ENCODE measurements at places on chromosomes 6 and 20.

GRCh38 chr20:38152621-38153221 is 12.3 kb downstream of the TGM2 start:
- DNase-seq, result no peak

GRCh38 chr20:38032585-38033329 is 499 bp downstream of the TTI1 start:
- DNase-seq, result no peak

DNA sequence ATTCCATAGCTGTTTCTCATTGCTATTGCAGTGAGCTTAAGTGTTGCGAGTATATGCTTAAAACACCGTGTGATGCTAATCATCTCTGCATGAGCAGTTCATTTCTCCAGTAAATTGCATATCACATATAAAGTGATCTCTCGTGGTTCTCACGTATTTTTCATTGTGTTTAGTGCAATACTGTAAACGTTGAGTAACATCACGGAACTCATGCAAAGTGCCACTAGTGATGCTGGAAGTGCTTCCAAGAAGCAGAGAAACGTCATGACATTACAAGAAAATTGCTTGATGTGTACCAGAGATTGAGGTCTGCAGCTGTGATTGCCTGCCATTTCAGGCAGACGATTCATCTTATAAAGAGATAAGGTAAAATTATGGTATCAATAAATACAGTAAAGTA is 830.4 kb downstream of the GRIK2 start:
- DNase-seq, result no peak

GRCh38 chr6:7006515-7007191 is 101.1 kb upstream of the RREB1 start:
- DNase-seq, result no peak

GRCh38 chr6:162497389-162497788 is 230.2 kb downstream of the PRKN start:
- no peak for DNase-seq

DNA sequence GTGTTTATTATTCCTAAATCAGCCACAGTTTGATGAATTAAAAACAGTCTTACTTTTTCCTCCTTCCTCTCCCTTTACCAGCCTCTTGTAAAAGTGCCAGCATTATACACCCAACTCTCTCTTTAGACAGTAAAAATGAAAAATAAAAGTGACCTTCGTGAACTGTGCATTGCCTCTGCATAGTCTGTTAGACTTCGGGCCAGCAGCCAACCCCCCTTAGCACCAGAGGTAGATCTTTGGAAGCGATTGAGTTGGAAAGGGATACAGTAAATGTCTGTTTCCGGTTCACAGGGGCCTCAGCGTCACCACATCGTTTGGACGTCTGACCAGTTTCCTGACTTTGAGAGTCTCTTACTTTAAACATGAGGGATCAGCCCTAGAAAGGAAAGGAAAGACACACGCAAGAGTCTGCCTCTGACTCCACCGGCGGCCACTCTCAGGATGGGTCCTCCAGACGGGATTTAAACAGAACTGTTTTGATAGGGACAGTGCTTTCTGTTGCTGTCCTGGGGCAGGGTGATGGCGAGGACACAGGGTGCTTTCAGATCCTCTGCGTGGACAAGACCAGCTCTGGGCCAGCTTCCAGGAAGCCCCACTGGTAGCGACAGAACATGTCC is 206.6 kb upstream of the PREP start:
- no peak for DNase-seq

DNA sequence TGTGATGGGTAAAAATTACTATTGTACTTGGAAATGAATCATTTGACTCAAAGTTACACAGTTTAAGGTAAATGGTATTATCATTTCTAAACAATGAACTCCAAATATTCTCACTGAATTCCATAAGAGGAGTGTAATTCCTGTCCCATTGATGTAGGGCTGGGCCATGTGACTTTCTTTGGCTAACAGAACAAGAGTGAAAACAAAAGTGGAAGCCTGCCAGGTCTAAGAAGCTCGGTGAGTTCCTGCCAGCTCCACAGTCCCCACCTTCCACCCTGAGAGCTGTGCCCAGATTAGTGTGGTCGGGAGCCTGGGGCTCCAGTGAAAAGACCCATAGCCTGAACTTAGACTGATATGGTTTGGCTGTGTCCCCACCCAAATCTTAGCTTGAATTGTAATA is 24.6 kb downstream of the TBXT start:
- DNase-seq, result no peak

DNA sequence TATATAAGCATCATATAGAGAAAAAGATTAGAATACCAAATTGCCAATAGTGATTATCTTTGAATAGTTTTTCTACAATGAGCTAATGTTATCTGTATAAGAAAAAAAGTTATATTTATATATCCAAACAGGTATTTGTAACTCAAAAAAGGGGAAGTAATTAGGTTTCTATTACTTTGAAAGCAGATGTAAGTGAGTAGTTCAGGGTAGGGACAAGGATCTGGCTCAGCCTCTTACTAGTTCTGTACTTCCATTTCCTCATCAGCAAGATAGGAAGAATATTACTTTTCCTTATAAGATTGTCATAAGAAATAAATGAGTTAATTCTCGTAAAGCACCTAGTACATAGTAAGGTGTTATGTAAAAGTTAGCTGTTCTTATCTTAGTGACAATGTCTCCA is 32.2 kb downstream of the AHI1 start:
- DNase-seq, result no peak

DNA sequence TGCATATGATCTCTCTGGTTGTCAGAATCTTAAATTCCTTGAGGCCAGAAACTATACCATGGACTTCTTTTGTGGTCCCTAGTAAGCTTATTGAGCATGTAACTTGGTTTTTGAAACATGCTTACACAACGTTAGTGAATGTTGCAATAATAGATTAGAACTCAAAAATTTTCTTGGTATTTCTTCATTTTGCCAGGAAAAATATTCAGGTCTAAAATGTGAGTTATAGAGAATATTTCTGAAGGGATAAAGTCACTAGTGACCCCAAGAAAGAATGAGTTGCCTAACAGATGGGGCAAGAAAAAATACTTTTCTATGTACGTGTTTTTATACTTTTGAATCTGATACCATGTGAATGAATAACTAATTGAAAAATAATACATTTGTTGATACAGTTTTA is 195.4 kb downstream of the TFAP2A start:
- DNase-seq, result no peak

- no peak for DNase-seq
Observed at GRCh38 chr6:81749707-81750106, 2.8 kb downstream of the TENT5A start.

DNA sequence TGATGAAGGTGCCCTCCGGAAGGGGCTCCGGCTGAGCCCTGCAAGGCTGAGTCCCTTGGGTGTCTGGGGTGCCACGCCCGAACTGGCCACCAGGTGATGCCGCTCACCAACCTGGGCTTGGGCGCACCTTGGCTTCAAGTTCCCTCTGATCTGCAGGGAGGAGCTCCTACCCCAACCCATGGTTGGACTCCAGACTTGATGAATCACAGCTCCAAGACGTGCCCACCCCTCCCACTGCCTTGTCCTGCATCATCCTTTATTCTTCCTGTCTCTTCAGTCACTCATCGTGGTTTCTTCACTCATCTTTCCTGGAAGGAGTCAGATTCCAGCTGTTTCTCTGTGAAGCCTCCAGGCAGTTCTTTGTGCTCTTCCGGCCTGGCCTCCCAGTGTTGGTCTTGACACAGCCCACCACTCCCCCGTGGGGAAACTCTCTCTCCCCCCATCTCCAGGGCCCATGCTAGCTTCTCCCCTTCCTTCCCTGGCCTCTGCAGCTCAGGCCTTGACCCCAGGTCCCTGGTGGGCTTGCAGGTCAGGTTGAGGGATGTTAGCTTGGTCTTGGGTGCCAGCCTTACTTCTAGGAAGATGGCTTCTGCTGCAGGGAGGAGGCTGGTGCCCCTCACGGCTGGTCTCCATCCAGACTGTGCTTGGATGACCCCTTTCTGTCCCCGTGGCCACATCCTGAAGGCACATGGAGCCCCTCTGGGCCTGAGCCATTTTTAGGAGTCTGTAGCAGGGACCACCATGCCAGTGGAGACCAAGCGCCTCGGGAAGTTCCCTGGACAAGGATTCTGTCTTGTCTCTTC is 2.6 kb upstream of the ZBP1 start:
- peak; percentile 23 for DNase-seq
